NCI-H1436 (cell line): ENCODE measurements at places on chromosomes 2 and 18.
A peak's percentile ranks its signal among the peaks of the same experiment; 100 is the strongest.

- DNase-seq, result no peak
Observed at GRCh38 chr2:148533685-148534084, 110.9 kb upstream of the EPC2 start.

DNA sequence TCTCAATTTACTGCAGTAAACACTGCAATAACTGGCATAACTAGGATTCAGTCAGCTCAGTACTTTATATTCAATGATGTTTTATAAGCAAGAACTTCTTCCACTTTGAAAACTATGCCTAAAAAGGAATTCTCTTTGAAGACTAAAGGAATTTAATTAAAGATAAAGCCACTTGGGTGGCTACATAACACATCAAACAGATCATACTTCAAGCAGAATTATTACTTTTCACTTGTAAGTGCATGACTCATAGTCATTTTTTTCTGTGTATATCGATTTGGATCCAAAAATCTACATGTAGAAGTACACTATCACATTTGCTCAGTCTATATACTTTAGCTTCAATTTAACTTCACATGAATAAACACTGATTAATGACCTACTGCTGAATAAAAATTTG, 4.0 kb downstream of the KANSL1L start:
- no peak for DNase-seq

DNA sequence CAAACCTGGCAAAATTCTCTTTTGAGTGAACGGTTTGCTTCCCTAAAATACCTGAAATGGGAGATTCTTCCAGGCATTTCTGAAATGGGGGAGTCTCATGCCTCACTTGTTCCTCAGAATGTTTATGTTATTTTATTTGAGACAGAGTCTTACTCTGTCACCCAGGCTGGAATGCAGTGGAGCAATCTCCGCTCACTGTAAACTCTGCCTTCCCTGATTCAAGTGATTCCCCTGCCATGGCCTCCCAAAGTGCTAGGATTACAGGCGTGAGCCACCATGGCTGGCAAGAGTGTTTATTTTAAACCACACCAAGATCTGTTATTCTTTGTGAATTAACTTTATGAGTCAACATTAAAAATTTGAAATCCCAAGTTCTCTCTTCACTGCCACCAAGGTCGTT, 6.4 kb upstream of the FHL2 start:
- no peak for DNase-seq

GRCh38 chr2:159124441-159124911, 156.0 kb downstream of the TANC1 start:
- no peak for DNase-seq

DNA sequence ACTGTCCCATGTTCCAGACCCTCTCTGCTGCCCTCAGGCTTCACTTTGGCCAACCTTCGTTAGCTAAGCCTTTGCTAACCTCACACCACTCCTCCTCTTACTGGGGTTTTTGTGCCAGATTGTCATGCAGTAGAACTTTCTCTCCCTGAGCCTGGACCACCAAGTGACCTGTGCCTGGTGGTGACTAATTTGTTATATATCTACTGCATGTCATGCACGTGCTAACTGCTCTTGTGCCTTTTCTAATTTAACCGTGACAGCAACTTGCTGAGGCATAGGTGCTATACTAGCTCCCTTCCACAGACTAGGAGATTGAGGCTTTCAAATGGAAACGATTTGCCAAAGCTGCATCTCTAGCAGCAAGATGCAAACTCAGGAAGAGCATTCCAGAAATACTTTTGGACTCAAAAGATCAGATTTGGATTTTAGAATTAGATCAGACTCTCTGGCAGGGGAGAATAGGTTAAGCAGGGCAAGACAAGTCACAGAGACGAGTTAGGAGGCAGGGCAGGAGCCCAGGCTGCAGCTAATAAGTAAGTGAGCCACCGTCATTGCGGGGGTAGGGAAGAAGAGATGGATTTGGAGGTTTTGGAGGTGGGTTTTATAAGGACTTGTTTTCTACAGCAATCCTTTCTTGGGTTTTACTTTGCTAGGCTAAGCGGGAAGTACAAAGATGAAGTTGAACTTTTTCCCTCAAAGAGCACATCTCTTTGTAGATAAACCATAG, 1.8 kb downstream of the PPP1R7 start:
- DNase-seq, result no peak

DNA sequence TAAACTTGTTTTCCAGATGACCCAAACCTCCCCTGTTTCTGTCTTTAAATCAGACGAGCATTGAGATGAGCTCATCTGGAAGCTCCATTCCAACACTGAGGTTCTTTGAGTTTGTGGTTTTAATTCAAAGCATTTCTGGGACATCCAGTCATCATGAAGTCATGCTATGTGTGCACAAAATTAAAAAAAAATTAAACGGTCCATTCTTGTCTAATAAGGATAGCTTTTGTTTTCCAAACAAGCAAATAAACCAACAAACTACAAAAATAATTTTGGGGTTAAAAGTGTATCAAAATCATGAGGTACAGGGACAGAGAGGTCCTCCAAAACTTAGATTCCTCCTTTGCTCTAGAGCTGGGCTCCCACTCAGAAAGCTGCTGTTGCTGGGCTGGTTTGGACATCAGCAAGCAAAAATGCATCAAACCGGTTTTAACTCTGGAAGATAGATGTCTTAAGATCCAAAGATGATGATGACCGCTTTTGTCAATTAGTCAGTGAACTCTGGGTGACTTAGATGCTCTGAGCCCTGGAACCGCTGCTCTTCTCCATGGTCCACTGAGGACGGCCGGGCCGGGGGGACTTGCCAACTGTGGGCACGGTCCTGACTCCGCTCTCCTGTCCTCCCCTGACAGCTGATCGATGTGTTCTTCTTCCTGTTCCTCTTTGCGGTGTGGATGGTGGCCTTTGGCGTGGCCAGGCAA, 65.4 kb downstream of the TRPM8 start:
- DNase-seq, result no peak

DNA sequence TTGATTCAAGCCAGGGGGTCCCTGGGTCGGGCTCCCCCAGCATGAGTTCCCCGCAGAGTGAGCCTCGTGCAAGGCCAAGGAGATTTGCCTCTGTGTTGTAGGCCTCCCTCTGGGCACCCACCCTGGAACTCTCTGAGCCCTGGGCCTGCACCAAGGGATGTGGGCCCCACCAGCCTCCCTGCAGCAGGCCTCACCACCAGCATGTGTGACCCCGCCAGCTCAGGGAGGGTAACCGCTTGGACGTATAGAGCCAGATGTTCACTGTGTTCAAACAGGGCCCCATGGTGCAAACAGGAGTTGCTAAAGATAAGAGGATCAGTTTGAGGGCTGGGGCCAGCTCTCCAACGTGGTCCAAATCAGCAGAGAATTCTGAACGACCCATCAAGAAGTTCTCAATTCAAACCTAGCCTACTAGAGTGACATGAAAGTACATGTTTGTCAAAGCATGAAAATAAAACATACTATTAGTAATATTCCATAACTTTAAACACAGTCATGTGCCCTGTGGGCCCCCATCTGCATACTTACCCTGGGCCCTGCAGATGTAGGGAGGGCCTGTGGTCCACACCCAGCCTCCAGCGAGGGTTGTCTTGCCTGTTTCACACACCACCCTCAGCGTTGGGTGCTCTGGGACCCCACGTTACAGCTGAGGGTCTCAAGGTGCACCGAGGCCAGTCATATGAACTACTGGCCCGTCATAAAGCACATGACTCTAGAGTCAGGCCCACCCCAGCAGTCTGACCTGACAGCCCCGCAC, 5.5 kb upstream of the TUBB6 start:
- no peak for DNase-seq

DNA sequence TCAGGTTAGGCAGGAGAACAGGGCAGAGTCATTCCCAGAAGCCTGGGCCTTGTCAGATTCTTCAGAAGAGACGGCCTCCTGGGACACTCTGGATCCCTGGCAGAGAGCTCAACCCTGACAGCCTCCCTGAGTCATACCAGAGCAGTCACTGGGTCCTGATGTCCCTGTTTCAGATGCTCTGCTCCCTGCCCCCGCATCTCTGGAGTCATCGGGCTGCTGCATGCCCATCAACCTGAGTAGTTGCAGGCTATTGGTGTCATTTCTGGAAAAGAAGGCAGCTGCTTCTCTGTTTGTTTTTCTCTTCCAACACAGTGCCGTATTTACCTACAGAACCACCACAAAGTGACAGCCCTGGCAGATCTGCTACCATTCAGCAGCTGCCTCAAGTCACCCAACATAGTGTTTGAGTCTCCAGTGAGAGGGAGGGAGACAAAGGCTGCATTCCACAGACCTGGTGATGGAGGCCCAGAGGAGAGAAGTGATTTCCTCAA, 145.1 kb downstream of the B3GNT2 start:
- DNase-seq, result peak; percentile 18

GRCh38 chr2:86186431-86186830, 8.8 kb downstream of the IMMT start:
- DNase-seq, result no peak

DNA sequence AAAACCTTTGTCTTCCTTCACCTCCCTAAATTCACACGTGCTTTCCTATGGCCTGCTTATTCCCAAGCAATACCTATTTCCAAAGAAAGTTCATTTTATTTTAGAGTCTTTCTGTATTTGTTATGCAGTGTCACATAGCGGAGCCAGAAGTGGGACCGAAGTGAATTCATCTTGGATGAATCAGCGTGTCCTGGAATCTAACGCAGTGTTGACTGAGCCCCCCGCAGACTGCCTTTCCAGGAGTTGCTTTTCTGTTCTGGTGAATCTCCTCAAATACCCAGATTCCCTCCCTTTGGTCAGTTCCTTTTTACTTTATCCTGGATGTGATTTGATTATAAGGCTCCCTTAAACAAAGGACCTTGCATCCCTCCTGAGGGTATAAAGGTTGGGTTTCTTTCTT, 10.8 kb downstream of the ALPP start:
- no peak for DNase-seq

DNA sequence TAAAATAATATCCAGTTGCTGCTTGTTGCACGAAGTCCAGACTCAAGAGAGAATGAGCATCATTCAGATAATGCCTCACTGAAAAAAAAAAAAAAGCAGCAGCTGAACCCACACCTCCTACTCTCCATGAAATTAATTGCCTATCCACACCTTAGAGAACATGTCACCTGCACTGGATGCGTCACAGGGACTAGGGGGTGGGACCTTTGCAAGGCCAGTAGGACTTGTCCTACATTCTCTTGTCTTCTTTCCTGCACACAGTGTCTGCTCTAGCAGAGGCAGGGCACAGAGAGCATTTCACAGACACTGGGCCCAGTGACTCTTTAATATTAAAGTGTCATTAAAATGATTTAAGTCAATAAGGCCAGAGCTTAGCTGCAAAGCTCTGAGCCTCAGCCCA, at the start of gene ABCA12:
ABCA12 (minus strand) TSS at position 148 of the 400 bp plus-strand sequence. CDS start 418 bp downstream, outside the sequence.
- no peak for DNase-seq

GRCh38 chr2:224976629-224977525, 65.4 kb downstream of the DOCK10 start:
- no peak for DNase-seq

GRCh38 chr2:23008440-23008839, 376.5 kb upstream of the KLHL29 start:
- no peak for DNase-seq

DNA sequence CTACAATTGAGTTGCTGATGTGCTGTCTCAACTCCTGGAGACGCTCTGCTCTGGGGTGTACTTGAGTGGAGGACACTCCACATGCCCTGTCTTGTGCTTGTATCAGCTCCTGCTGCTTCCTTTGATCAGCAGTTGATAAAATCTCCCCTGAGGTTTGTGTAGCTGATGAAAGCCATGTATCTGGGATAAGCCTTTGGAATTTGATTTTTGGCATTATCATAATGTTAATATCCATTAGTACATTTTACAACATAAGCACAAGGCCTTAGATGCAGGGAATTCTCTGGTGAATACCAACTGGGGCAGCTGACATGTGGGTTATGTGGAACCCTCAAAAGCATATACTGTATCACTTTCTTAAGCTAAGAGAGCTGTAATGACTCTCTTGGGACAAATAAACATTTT, 222.7 kb upstream of the ITGA4 start:
- peak; percentile 36 for DNase-seq

GRCh38 chr2:240052524-240052923, 797 bp downstream of the OR6B3 start:
- DNase-seq, result no peak

- no peak for DNase-seq
Observed at GRCh38 chr2:55805686-55806085, 112.0 kb upstream of the PNPT1 start.

DNA sequence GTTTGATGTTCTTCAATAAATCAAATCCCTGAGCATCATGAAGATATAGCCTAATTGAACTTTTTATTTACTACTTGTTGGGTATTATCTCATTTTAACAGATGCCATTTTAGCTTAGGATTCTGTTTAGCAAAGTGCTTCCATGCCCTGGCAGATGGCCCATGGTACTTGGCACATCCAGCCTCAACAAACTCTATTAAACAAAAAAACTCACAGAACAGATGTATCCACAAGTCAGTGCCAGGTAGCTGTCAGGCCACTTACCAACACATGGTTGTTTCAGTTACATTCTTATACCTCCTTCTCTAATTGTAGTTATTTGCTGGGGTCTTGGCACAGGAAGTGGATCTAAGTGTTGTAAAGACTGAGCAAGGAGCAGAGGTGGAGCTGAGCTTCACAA, 29.6 kb downstream of the GAD1 start:
- DNase-seq, result no peak

- no peak for DNase-seq
Observed at GRCh38 chr2:111664275-111664850, 219.6 kb downstream of the ANAPC1 start.

- no peak for DNase-seq
Observed at GRCh38 chr2:120319686-120320317, 26.1 kb upstream of the INHBB start.

DNA sequence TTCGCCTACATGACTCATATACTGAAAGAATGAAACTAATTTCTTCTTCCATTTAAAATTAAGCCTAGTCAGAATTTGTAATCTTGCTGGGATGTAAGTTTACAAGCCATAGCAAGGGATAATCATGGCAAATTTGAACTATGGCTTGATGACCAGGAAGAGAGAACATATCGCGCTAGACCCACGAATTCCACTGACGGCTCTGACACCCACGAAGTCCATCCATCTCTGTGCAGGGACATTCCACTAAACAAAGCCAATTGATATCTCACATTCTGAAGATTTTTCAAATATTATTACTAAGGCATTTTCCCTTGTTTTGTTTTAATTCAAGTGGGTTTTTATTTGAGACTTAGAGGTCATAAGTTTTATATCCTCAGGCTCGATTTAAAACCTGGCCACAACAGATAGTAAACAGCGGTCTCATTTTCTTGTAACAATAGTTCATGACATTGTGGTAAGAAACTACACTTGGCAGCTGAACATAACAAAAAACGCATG, 113.0 kb downstream of the QPCT start:
- no peak for DNase-seq
